NCI-H2107 (cell line): ENCODE measurements at places on chromosomes 13 and 19.

DNA sequence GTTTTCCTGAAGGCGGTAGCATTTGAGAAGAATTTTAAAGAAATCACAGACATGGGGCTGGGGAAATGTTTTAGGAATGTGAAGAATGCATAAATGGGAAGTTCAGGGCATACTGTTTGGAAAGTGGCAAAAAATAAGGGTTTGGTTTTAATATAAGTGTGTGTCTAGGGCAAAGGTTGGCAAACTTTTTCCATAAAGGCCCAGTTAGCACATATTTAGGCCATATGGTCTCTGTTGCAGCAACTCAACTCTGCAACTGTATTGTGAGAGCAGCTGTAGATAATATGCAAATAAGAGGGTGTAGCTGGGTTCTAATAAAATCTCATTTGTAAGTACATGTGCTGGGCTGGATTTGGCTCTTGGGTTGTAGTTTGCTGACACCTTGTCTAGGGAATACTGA, 521.9 kb downstream of the DIAPH3 start:
- DNase-seq = no peak

- DNase-seq = peak; percentile 36
Measured at GRCh38 chr13:27379694-27380641, 44.5 kb upstream of the GTF3A start.

GRCh38 chr13:28031896-28032288, 43.4 kb upstream of the URAD start:
- DNase-seq = no peak

DNA sequence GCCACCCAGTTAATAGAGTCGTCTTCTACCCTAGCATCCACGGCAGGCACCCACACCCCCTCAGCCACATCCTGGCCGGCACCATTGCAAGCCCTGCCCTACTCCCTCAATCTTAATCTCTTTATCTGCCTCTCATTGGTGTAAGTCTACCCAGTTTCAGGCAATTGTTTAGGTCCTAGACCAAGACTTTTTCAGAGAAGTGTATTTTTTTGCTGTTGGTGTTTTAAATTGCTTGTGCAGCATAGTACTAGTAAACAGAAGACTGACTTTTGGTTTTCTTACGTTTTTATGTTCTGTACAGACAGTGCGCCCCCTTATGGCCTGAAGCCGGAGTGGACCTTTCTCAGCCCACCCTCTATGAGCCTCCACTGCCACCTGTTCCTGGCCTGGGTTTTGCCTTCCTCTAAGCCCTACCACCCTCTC, 2.3 kb upstream of the LCP1 start:
- DNase-seq = no peak

GRCh38 chr13:35714121-35714520, 237.6 kb upstream of the MAB21L1 start:
- DNase-seq = no peak

GRCh38 chr13:83485101-83485500, 397.2 kb downstream of the SLITRK1 start:
- DNase-seq = no peak

DNA sequence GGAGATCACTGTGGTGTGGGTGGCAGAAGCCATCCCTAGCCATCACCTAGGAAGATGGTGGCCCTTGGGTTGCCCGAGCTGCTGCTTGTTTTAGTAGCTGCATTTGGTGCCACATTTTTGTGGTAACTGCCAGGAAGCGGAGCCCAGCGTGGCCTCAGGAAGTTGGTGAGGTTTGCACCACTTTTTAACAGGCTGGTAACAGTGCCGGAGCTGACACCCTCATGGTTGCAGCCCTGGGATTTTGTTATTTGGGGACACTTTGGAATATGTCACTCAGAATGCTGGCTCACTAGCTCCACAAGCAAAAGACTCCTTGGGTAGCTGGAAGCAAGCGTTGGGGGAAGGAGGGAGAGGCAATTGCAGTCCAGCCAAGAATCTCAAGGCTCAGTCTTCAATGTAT, 22.1 kb downstream of the ACTN4 start:
- no peak for DNase-seq

DNA sequence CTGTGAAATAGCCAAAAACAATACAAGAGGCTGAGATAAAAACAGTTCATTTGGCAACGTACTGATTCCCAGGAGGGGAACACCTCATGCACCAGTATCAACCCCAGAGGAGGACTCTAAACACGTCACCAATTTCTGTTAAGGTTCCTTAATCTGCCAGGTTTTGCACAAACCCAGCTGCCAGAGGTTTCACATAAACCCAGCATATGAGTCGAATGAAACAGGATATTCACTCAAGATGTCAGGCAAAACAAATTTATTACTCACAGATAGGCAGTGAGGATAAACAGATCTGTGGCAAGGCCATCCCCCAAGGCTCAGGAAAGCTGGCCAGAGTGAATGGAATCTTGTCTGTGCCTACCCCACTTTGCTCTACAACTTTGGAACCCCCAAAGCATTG, 210.9 kb downstream of the GPC5 start:
- DNase-seq = no peak

DNA sequence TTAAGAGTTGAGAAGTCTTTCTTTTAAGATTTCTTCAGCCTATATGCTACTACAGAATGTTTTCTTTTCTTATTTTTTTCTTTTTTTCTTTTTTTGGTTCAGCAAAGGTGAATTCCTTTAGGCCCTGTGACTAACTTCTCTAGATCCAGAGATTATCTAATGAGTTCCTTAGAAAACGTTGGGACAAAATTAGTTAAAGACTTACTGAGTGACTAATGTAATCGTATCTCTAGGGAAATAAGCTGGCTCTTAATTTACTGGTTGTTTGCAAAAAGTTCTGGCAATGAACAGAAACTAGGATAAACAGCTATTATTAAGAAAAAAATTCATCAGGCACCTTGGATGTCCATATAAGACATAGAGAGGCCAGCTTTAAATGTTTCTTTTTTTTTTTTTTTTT, 30.7 kb upstream of the CSNK1A1L start:
- no peak for DNase-seq

DNA sequence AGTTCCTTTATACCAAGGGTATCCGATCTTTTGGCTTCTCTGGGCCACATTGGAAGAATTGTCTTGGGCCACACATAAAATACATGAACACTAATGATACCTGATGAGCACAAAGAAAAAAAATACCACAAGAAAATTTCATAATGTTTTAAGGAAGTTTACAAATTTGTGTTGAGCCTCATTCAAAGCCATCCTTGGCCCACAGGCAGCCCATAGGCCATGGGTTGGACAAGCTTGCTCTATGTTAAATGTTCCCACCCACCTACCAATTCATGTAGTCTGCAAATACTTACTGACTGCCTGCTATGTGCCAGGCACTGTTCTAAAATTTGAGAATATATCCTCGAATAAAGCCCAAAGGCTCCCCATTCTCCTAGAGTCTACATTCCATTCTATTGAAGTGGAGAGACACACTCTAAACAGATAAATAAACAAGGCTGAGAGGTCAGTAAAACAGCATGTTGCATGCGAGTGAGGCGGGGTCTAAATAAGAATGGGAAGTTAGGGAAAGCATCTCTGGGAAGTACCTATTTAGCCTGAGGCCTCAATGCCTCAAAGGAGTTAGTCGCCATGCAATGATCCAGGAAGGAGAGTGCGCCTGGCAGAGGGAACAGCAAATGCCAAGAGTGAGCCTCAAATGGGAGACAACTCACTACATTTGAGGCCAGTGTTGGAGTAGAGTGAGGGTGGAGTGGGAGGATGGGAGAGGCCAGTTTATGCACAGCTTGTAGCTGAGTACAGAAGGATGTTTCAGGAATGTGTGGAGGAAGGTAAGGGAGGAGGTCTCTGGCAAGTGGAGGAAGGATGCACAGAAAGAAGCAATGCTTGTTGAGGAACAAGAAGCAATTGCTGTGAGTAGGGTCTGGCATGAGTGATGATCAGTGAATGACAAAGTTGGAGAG, 52.5 kb upstream of the CLDN10 start:
- DNase-seq = no peak

- no peak for DNase-seq
Measured at GRCh38 chr13:91464336-91464735, 65.9 kb downstream of the GPC5 start.
